ENCODE measurements at places on chromosomes 2 and 18.
A peak's percentile ranks its signal among the peaks of the same experiment; 100 is the strongest.

DNA sequence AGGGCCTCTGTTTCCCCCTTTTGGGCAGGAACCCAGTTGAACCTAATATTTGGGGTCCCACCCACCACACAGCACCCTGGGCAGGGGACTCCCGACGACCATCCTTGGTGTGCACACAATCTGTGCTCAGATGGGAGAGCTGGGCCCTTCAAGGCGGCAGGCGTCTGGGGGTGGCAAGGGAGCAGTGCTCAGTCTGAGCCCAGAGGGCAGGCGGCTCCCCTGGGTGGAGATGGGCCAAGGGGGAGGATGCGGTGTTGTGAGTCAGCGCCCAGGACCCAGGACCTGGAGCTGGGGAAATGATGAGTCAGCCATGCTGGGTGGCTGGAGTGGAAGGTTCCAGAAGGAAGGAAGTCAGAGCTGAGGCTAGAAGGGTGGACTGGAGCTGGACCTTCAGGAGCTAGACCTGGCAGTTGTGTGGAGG is 3.8 kb downstream of the PROM2 start:
- peak; percentile 34 for DNase-seq

DNA sequence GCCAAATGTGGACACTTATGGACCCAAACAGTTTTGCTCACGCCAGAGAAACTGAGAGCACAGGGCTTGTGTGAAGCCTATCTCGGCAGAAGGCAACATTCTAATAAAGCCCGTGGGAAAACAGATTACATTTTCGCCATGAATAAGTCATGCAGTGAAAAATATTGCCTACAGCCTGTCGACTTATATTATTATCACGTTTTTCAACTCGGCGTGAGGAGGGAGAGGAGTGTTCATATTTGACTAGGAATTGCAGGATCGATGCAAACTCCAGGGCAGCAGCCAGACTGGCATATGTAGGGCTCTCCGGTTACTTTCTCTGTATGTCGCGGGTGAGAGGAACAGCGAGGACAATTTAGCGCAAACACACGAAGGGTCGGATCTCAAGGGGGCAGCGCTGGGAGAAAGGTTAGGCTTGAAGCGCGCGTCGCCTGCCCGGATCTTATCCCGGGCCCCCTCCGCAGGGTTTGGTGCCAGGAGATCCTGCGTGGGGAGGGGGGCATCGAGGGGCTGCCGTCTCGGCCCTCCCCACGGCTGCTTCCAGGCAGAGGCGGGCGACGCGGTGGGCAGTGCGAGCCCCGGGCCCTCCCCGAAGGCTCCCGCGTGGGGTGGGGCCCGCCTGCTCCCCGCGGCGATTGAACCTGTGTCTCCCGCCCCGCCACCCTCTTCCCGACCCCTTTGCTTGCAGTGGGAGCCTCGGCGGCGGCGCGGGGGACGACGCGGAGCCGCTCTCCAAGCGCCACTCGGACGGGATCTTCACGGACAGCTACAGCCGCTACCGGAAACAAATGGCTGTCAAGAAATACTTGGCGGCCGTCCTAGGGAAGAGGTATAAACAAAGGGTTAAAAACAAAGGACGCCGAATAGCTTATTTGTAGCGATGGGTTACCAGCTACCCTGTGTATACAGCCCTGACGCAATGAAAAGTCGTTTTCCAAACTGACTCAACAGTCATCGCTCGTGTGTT is 4.4 kb downstream of the ADCYAP1 start:
- peak; percentile 13 for DNase-seq

DNA sequence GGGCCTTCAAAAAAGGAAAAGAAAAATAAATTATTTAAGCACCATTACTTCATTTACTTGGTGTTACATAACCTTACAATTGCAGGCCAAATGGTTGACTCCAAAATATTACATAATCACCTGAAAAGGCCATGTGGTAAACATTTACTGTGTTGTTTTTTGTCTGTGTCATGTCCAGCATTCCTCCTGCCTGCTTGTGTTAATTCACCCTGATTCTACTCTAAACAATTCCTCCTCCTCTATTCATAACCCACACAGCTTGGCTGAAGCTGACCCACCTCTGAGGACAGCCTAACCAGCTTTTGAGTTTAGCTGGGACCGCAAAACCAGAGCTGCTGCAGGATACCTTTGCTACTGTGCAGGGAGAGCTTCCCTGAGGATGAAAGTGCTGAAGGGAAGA is 35.4 kb downstream of the TMX3 start:
- DNase-seq, result peak; percentile 54

GRCh38 chr18:10190564-10190963 is 263.9 kb upstream of the APCDD1 start:
- no peak for DNase-seq

GRCh38 chr18:12516049-12516630 is 108.4 kb downstream of the PRELID3A start:
- DNase-seq, result no peak

- DNase-seq, result no peak
Observed at GRCh38 chr18:8847066-8847755, 141.9 kb downstream of the MTCL1 start.

DNA sequence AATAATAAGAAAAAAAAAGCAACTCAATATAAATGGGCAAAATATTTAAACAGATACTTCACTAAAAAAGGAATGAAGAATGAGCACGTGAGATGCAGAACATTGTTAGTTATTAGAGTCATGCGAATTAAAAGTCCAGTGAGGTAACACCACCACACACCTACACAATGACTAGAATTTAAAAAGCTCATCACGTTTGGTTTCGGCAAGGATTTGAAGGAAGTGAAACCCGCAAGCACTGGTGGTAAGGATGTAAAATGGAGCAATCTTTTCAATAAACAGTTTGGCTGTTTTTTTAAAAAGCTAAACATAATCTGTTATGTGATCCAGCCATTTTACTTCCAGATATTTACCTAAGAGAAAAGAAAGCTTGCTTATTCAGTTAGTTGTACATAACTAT is 1181.6 kb upstream of the CELF4 start:
- DNase-seq, result no peak

DNA sequence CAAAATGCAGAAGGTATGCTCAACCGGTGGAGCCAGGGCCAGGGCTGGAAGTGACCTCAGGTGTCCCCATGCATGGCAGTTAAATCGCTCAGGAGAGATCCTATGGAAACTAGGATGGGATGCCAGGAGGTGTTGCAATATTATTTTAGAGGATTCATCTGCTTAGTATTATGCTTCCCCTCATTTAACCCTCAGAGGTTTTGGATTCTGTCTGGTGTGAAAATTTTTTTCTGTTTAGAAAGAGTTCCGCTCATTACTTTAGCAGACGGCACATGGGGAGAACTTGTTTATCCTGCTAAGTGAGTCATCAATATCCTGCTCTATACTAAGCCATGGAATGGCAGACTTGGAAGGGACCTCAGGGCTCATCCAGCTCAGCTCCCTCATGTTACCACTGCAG is 42.5 kb downstream of the TRIB2 start:
- DNase-seq, result peak; percentile 75

DNA sequence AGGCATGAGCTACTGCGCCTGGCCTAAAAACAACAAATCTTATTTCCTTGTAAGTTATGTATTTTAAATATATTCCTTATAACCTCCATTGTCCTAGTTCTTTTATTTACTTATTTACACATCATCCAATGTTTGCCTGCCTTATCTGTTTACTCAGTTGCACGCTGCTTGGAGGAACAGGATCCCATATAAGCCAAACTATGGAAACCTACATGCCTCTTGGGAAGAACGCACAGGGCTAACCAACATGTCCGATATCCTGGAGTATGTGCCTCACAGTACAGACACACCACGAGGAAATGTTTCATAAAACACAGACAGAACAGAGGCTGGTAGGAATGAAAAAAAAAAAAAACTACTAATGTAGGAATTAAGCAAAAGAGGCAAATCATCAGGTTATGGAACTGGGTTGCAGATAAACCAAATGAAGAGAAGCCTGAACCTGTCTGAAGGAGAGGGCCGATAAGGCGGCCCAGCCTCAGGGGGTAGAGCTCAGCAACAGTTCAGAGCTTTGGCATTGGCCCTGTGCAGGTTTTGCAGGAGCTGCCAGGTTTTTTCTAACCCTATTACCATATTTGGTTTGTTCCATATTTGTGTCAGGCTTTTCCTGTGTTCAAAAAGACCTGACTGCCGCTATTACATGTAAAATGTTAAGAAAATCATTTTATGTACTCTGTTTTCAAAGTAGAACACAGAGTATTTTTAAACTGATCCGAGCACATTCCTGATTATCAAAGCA is 19.9 kb upstream of the SP3 start:
- DNase-seq, result no peak

GRCh38 chr18:41025666-41026065 is 929.4 kb upstream of the PIK3C3 start:
- no peak for DNase-seq

DNA sequence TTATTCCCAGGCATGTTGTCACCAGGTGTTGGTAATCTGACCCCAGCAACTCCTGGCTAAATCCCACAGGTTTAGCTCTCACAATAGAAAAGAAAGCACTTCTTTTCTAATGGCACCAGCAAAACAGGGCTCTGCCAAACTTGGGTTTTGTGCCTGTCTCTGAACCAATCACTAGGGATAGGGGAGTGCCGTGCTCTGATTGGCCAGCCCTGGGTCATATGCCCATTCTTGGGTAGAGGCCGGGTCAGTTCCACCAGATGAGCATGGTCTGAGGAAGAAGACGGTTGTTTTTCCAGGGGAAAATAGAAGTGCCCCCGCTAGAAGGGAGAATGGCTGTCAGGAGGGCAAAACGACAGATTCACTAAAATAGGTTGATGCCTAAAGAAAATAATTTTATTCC is 14.7 kb downstream of the CDK15 start:
- no peak for DNase-seq

- DNase-seq, result no peak
Observed at GRCh38 chr2:233142355-233142897, 82.3 kb downstream of the INPP5D start.

DNA sequence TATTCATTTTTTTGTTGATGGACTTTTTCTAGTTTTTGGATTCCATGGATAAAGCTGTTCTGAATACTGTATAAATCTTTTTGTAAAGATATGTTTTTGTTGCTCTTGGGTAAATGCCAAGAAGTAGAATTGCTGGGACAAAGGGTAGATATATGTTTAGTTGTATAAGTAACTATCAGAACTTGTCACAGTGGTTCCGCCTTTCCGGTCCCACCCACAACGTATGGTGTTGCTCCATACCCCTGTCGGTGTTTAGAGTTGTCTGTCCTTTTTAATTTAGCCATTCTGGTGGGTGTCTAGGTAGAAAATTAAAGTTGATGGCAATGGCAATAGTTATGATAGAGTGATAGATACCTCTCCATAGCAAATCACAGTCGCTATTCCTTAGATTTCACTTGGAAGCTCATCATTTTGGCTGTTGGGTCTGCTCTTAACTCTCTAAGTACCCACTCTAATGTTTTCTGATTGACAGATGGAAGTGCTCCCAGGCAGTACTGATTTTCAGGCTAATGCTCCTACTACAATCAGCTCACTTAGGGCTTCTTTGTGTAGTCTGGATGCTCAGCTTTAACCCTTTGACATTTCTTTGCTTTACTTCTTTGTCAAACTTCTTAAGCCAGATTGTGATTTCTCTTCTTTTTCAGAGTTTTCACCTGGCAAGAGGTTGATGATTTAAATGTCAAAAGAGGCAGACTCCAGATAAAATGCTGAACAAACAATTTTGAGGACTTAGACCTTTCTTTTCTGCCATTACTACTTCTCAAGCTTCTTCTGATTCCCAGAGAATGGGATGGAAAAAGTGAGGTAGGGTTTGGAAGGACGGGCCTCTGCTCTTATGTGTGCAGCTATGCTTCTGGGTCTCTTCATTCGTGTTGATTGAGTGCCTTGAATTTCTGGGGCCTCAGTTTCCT is 156.4 kb downstream of the AQP4 start:
- DNase-seq, result no peak

DNA sequence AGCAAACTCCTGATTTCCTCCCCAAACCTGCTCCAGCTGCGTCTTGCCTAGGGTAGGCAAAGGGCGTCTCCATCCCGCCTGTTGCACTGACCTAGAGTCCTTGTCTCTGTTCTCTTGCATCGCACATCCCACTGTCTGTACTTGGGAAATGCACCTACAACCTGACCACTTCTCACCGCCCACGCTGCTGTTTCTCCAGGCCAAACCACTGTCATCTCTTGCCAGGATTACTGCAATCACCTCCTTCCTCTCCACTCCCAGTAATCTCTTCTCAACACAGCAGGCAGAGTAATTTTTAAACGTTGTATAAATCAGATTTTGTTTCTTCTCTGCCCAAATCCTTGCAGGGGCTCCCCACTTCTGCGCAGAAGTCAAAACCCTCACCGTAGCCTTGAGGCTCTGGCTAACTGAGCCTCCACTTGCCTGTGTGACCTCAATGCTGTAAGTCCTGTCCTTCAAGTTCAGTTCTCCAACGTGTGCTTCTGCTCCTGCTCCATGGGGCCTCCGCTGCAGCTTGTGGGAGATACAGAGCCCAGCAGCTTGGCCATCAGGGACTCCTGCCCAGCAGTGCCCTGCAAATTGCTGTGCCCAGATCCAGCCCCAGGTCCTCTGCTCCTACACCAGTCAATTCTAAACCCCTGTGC is 27.7 kb upstream of the SEMA4C start:
- DNase-seq, result no peak

- no peak for DNase-seq
Observed at GRCh38 chr2:113978524-113979190, 88.8 kb downstream of the ACTR3 start.

DNA sequence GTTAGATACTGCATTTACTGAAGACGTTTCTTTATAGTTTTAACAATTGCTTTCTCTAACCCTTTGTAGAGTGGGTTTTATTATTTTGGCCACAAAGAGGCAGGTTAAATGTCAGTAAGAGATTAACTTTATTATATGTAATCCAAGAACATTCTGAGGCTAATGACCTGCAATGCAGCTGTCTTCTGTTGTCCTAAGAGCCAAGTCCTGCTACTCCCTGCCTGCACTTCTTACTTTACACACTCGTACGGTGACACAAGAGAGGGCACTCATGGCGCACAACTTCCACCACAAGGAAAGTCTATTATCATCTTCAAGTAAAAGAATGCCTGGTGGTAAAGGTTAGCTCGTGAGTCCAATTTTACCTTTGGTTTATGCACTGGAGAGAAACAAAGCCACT is 471.0 kb upstream of the HNMT start:
- no peak for DNase-seq

DNA sequence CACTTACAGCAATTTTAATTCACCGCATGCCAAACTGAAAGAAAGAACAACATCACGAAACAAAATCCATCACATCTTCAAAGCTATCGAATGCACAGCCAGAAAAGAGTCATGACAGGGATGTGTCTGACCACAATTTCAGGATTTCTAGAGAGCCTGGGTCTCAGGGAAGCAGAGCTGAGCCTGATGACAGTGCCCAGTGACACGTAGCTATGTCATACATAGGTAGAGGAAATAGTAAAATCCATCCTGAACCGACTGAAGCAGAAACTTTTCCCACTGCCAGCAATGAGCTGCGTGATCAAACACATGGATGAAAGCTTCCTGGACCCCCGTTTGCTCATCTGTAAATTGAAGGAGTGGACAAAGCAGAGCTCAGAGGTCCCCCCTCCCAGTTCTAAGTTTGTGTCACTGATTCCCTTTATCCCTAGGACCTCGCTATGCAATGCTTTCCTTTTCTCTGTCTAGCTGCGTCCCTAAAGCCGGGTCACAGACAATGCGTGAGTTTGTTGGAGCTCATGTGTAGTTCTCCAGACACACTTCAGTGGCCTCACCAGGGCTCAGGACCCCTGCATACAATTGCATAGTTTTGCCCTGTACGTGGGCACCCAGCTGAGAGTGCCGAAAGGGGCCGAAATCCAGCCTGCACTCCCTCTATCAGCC is 37.6 kb downstream of the CCBE1 start:
- no peak for DNase-seq

Data from adipocyte (in vitro differentiated cells).